ENCODE measurements at places on chromosomes 3 and 15.

DNA sequence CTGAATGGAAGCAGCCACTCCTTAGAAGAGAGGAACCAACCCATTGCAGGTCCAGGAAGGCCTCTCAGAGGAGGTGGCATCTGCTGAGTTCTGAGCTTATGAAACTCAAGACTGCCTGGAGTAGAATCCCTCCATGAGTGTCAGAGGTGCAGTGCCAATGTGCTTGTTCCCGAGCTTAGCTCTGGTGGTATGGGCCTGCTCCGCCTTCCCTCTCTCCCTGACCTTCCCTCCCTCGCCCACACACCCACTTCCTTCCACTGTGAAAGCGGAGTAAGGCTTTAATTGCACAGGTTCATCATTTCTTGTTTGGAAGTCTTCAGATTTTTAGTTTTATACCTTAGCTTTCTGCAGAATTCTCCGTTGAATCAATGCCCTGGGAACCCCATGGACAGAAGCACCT lies 208.0 kb upstream of the BHLHE40 start:
- DNase-seq = no peak

DNA sequence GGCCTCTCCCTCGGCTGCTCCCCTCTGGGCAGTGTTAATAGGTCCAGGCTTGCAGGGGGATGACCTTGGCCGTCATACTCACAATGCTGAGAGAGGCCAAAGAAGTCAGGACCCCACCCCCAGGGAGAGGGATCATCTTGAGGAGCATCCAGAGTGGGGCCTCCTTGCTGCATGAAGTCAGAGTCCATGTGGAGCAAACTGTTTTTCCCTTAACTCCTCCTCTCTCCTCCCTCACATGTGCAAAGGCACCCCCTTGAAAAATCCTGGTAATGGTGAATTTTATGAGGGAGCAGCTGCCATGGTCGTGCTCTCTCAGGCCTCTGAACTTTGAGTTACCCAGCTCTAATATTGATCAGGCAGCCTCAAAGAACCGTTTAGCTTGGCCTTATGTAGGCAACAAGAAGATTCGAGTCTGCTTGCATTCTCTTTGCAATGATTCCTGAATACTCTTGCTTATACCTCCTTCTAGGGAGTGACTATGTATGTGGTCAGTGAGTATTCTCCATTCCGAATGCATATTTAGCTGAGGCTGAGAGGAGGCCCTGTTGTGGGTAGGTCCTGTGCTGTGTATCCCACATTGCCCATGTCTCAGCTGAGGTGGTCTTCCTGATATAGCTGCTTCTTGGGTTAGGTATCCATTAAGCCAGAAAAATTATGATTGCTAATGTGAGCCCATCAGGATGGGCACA lies 23.1 kb upstream of the RPL39L start:
- no peak for DNase-seq

- DNase-seq = no peak
These were observed 94.8 kb downstream of the DUT start for GRCh38 chr15:48426044-48426443.

DNA sequence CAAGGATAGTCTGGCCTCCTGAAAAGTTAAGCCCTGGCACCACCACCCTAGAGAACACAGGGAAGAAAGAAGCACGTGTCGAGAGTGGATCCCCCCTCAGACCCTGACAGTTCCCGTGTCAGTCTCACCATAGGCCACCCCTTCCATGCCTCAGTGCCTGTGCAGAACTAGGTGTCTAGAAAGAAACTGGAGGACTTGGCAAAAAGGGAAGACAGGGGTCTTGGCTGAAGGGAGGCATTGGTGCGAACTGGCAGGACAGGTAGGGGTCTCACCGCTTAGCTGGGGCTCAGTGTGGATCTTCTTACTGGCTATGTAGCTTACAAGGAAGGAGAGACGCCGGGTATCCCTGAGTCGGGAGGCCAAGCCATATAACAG lies 518 bp downstream of the QARS1 start:
- no peak for DNase-seq

DNA sequence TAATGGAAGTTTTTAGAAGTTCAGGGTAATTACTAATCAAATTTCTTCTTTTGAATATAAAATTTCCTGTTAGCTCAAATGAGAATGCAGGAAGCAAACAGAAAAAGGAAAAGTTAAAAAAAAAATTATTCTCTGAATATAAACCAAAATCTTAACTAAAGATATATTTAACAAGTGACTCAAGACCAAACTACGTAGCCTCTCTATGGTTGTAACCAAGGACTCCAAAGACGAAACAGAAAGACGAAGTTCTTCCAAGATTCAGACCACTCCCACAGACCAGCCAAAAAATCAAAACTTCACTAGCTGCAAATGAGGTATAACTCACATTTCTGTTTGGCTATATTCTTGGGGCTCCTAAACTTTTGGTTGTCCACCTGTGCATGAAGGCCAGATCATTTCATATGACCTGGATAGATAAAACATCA lies 846.5 kb upstream of the ALCAM start:
- DNase-seq = no peak

GRCh38 chr15:100109486-100110035 lies 232.2 kb downstream of the ADAMTS17 start:
- no peak for DNase-seq

DNA sequence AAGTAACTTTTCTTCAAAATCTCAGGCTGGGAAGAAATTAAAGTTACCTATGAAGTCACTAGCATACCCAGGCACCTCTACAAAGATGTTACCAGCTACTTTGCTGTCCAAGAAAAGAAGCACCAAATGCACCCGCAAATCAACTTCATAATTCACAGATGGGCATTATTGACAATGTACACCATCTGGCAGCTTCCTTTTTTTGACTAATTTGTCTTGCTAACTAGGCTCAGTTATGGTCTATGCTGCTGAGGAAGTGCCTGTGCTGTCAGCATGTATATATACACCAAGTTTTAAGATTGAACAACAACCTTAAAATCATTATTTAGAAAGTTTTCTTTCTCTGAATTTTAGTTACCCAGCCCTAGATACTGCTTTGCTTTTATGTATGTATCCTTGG lies 93.8 kb downstream of the NSUN3 start:
- no peak for DNase-seq

GRCh38 chr3:71376503-71376902 lies 207.0 kb downstream of the FOXP1 start:
- no peak for DNase-seq

GRCh38 chr3:24828551-24828950 lies 333.9 kb upstream of the THRB start:
- DNase-seq = peak; percentile 61

- no peak for DNase-seq
These were observed 691.3 kb downstream of the ZPLD1 start for GRCh38 chr3:103126115-103126514.

DNA sequence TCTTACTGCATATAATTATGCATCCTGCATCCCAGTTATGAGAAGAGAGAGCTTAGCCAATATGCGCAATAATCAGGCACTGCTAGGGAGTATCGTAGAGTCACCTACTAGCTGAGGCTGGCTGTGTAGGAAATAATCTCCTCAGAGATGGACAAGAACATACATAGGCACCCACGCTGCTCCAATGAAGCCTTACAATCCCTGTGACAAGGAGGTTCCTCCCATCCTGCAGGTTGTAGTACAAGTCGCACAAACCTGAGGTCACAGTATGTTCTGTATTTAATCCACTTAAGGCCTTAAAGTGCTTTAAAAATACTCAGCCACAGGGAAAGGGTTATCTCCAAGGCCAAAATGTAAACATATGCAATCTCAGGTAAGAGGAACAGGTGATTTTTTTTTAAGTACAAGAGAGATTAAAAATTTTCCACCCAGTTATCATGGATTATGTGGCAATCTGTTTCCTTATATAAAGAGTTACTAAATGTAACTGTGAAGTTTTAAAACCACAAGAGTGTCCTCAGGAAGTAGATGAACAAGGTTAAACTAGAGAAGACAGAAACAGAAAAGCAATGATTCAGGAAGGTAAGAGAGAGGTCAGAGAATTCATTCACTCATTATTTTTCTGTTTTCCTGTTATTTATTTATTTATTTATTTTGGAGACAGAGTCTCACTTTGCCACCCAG lies 7.5 kb upstream of the COLQ start:
- no peak for DNase-seq

- no peak for DNase-seq
These were observed 6.7 kb downstream of the KNSTRN start for GRCh38 chr15:40388941-40389823.

DNA sequence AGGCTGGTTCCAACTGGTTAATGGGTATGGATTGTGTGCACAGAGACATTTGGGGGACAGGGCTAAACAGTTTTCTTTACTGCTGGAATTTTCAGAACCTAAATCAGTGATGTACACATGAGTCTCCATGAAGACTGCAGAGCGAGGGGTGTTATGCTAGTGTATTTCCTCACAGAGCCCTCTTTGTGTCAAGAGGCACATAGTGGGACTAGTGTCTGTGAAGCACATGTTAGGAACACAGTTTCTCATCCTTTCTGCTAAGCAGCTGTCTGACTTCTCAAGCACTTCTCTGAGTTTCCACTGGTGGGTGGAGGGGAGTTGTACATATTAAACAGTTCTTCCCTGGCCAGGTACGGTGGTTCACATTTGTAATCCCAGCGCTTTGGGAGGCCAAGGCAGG lies 9.4 kb upstream of the STARD5 start:
- no peak for DNase-seq

GRCh38 chr3:61871644-61872043 lies 310.3 kb downstream of the PTPRG start:
- DNase-seq = no peak

DNA sequence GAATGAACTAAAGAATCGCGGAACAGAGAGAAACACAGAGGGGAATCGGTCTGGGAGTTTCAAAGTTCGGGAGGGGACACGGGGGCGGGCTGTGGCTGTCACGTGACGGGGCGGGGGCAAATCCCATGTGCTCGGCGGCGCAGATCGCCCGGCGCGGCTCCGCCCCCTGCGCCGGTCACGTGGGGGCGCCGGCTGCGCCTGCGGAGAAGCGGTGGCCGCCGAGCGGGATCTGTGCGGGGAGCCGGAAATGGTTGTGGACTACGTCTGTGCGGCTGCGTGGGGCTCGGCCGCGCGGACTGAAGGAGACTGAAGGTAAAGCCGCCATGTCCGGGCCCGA lies at the start of gene EIF4G1:
TSS of gene EIF4G1 (plus strand) at position 244 of the 337 bp plus-strand sequence. CDS start 1,191 bp downstream, outside the sequence.
- peak; percentile 87 for DNase-seq

DNA sequence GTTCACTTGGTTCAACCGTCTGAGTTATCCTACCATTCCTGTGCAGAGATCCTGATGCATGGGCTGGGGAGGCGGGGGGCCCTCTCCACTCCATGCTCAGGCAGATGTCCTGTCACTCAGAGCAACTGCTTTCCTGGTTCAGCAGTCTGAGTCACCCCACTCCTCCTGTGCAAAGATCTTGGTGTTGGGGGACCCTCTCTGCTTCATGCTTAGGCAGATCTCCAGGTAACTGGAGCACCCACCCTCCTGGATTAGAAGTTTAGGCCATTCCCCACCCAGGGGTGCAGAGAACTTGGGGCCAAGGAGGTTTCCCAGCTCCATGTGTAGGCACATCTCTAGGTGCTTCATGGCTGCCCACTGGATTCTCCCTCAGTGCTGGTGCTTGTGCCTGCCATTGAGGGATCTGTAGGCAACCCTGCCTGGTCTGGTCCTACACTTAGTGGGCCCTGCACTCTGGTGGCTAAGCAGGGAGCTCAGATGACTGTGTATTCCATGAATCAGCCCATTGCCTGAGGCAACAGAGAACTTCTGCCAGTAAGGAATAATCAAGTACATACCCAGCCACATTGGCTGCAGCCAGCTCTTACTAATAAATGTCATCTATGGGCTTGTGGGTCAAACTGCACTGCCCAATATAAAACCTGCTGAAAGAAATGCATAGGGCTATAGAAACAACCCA lies 465.4 kb upstream of the THBS1 start:
- DNase-seq = no peak

DNA sequence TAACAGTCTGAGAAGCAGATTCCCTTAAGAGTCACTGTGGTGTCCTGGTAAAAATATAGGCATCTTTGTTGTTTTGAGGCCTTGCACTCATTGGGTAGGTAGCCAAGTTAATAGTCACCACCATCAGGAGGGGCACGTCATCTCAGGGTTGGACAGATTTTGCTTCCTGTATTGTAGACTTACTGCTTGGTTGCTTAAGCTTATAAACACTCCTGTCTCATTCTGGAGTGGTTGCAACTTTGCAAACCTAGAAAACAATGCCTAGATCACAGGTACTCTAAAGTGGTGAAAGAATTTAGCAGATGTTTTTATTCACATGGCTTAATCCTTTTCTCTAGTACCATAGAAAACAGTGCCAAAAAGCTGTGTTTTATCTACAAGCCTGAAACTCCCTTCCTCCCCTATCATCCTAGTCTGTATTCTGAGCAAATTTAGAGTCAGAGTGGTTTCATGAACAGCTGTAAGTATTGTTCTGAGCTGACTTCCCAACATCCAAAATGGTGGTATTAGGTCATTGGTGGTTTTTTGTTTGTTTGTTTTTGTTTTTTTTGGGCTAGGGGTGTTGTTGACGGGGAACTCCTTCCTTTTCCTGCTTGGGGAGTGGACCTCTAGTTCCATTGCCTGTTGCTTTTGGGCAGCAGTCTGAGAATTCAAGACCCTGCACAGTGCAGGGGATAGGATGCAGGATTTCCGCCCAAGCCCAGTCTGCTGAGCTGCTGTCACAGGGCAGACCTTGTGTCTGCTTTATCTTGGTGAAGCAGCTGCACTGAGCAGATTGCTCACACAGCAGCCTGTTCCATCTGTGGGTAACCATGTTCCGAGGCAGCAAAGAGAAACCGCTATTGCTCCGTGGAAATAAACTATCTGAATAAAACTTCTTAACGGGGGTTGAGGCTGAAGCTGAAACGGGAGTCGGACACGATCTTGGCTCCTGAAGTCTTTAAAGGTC lies 202.0 kb downstream of the AKAP13 start:
- DNase-seq = no peak

- no peak for DNase-seq
These were observed 12.3 kb upstream of the GFM1 start for GRCh38 chr3:158631981-158632380.

DNA sequence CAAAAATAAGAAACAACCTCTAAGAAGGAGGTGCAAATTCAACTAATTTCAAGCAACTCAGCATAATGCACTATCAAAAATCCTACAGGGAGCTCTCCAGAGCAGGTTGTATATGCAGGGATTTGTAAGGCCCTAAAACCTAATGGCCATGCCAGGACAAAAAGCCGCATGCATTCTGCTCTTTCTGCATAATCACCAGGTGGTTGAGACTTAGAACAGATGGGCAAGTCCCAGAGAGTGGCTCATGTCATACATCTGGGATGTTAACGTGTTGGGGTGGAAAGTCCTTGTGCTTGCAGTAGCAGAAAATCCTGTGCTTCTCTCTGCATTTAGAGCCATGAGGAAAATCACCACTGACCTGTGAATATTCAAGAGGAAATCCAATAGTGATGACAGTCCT lies 1002.9 kb downstream of the AGBL1 start:
- DNase-seq = no peak

- no peak for DNase-seq
These were observed 287.8 kb upstream of the SATB1 start for GRCh38 chr3:18712713-18713576.
